Activated naive CD4-positive, alpha-beta T cell treated with anti-CD3 and anti-CD28 coated beads for 36 hours (primary cell): ENCODE measurements at places on chromosomes 4 and X. TPM values are rescaled to one million over a fixed set of nuclear protein-coding genes. Genes with fewer than 3 reads are reported as not detected.

Gene TLR8
- not detected for total RNA-seq

GRCh38 chr4:7001271-7001670 lies 41.9 kb upstream of the TADA2B start:
- no peak overlapping the region for H3K27ac ChIP-seq
- H3K27me3 ChIP-seq: no peaks in the 10 kb centered on the region
- no peak for DNase-seq

DNA sequence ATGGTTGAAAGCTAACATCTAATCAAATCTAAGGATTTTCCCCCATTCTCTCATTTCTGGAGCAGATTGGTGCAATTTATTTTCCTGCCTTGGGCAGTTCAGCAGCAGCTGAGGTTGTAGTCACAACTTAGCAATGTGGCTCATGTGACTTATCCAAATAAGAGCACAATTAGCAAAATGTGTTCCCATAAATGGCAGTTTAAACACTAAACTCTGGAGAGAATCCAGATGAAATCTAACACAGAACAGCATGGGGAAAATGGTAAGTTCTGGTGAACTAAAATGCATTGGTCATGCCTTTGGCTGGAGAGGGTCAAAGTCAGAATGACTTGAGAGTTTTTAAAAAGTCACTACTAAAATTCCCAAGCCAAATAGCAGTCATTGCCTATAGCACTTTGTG lies 422.6 kb upstream of the DIPK2B start:
- peaks cover 3% of the 10 kb centered on the region for H3K27me3 ChIP-seq
- DNase-seq: no peak
- H3K4me1 ChIP-seq: peaks cover 18% of the 10 kb centered on the region
- no peak overlapping the region for H3K4me3 ChIP-seq
- H3K27ac ChIP-seq: no peak overlapping the region

DNA sequence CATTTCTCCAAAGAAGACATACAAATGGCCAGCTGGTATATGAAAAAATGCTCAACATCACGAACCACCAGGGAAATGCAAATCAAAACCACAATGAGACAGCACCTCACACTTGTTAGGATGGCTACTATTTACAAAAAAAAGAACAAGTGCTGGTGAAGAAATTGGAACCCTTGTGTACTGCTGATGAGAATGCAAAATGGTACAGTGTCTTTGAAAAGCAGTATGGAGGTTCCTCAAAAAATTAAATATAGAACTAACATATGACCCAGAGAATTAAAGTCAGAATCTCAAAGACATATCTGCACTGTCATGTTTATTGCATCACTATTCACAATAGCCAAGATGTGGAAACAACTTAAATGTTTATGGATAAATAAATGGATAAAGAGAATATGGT lies 20.9 kb downstream of the PAGE4 start:
- H3K4me1 ChIP-seq: no peaks in the 10 kb centered on the region
- H3K27ac ChIP-seq: no peak overlapping the region
- no peak overlapping the region for H3K4me3 ChIP-seq
- no peak for DNase-seq
- no peaks in the 10 kb centered on the region for H3K27me3 ChIP-seq

DNA sequence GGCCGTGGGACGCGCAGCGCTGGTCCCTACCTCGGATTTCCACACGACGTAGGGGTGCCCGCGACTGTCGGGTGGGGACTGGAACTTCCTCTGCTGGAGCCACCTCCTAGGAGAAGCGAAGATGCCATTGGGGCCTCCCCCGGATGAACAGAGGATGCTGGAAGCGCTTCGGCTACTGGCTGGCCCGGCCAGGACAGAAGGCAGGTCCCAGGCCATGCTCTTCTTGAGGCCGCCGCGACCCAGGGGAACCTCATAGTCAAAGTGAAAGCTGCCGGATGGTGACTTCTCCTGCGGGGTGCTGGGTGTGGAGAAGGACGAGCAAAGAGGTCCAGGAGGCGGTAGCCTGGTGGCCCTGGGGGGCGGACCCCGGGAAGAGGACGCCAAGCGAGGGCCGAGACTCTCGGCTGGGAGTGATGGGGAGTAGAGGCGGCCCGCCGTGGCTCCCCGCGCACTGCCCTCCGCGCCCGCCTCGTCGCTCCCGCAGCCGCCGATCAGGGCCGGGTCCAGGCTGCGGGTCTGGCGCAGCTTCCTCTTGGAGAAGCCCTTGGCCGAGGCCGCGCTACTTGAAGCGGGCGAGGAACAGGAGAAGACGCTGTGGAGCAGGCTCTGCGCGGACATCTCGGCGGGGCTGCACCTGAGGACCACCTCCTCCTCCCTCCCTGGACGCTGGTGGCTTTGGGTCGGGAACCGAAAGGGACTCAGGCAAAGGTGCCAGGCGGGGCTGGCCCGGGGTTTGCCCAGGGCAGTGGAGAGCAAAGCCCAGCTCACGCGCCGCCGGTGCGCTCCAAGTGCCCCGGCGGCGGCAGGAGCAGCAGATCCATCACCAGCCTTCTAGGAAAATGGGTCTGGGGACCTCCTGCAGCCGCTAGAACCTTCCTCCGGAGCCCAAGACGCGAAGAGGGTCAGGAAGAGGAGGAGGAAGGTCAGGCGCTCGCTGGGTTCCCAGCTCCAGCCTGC lies 1.2 kb downstream of the ARHGAP6 start:
- peaks cover 56% of the 10 kb centered on the region for H3K27me3 ChIP-seq
- H3K4me3 ChIP-seq: peak overlapping the region; percentile 39
- H3K36me3 ChIP-seq: no peaks in the 10 kb centered on the region
- no peak for DNase-seq
- H3K4me1 ChIP-seq: no peaks in the 10 kb centered on the region

Gene HSFX3
- not detected for total RNA-seq

DNA sequence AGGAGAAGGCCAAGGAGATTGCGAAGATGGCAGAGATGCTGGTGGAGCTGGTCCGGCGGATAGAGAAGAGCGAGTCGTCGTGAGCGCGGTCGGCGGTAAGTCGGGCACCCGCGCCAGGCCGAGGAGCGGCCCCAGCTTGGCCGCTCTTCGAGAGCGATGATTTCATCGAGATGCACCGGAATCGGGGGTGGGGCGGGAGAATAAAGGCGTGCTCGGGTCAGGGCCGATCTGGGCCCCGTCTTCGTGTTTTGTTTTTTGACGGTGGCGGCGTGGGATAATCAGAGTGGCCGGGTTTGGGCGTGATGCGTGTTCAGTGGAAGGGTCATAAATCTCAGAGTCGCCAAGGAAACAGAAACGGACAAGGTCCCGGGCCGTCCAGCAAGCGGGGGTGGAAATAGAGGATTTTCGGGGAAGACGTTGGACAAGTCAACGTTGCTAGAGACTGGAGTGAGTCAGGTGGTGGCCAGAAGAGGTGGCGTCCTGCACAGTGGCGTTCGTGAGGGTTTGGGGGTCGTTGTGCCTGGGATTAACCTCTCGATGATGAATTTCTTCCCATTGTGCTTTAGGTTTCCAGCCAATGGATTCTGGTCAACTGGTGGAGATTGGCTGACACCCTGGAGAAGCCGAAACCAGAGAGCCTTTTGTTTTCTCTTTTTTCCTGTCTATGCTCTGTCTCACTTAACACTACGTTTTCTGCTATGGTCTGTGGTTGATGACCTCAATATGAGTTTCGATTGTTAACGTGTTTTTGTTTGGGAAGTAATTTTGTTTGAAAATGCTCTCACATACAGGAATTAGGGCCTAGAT lies 882 bp downstream of the MRFAP1 start:
- peaks cover 28% of the 10 kb centered on the region for H3K4me1 ChIP-seq
- H3K4me3 ChIP-seq: peak overlapping the region; percentile 98
- peaks cover 36% of the 10 kb centered on the region for H3K36me3 ChIP-seq
- peak overlapping the region; percentile 99 for H3K27ac ChIP-seq
- no peaks in the 10 kb centered on the region for H3K27me3 ChIP-seq

GRCh38 chr4:67393699-67394281 lies 151.5 kb downstream of the CENPC start:
- DNase-seq: peak; percentile 21
- H3K36me3 ChIP-seq: no peaks in the 10 kb centered on the region
- H3K4me1 ChIP-seq: no peaks in the 10 kb centered on the region
- no peak overlapping the region for H3K4me3 ChIP-seq

- H3K4me3 ChIP-seq: no peak overlapping the region
- DNase-seq: no peak
- no peaks in the 10 kb centered on the region for H3K27me3 ChIP-seq
- no peak overlapping the region for H3K27ac ChIP-seq
- H3K4me1 ChIP-seq: no peaks in the 10 kb centered on the region
- H3K36me3 ChIP-seq: no peaks in the 10 kb centered on the region
Observed at GRCh38 chr4:175514174-175514573, 297.9 kb downstream of the GPM6A start.

- no peak overlapping the region for H3K4me3 ChIP-seq
- H3K27ac ChIP-seq: no peak overlapping the region
- peaks cover 41% of the 10 kb centered on the region for H3K4me1 ChIP-seq
- H3K36me3 ChIP-seq: peaks cover 33% of the 10 kb centered on the region
- no peak for DNase-seq
Observed at GRCh38 chr4:145827885-145828284, 110.7 kb downstream of the ZNF827 start.
